WERI-Rb-1 (cell line): ENCODE measurements at places on chromosomes 2 and 18.

DNA sequence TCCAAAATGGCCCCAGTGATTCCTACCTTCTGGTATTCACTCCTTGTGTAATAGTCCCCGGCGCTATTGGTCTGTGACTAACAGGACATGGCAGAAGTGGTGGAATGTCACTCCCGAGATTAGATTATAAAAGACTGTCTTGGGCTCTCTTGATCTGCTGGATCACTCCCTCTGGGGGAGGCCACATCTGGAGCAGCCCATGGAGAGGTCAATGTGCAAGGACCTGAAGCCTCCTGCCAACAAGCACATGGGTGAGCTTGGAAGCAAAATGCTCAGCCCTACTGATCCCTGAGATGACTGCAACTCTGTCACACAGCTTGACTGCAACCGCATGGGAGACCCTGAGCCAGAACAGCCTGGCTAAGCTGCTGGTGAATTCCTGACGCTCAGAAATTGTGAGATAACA is 94.3 kb upstream of the GLI2 start:
- DNase-seq, result no peak

DNA sequence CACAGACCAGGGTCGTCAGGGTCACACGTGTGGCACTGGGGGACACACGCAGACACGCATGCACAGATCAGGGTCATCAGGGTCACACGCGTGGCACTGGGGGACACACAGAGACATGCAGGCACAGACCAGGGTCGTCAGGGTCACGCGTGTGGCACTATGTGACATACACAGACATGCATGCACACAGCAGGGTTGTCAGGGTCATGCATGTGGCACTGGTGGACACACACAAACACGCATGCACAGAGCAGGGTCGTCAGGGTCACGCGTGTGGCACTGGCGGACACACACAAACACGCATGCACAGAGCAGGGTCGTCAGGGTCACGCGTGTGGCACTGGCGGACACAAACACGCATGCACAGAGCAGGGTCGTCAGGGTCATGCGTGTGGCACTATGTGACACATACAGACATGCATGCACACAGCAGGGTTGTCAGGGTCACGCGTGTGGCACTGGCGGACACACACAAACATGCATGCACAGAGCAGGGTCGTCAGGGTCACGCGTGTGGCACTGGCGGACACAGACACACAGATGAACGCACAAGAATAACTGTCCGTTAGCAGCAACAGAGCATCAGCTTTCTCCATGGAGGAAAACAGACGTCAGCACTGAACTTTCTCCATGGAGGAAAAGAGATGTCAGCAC is 34.9 kb downstream of the HDAC4 start:
- no peak for DNase-seq

DNA sequence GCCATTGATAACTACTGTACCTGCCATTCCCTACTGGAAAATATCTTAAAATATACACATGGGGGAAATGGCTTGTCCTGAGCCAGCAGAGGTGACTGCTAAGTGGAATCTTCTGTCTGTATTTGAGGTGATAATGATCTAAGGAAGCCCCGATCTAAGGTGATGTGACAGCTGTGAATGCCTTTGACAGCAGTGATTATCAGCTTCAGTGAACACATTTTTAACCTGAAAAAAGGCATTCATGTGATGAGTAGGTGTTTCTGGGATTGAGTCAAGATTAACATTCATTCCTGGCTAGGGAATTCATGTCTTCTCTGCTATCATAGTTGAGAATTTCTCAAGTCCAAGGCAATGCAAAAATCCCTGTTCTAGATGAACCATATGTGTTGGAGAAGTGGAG is 9.1 kb upstream of the MAPRE2 start:
- DNase-seq, result no peak

DNA sequence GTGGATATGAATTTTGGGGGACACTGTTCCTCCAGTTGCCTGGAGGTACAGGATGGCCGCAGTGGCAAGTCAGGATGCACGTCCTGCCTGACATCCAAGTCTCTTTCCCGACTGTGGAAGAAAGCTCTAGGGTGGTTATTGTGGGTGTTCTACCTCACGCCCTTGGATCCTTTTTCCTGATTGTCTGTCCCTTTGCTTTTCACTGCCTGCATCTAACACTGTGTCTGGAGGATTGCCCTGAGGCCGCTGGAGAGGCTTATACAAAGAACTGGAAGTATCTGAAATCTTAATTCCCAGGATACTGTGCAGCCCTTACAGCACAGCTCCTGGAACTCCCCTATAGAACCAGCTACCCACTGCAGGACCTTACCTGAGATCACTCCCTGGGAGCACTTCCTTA is 250.5 kb downstream of the TFCP2L1 start:
- DNase-seq, result no peak

- no peak for DNase-seq
These were observed 577.1 kb downstream of the PIK3C3 start for GRCh38 chr18:42532119-42532518.

GRCh38 chr2:131125195-131125757 is 20.1 kb downstream of the PLEKHB2 start:
- no peak for DNase-seq

DNA sequence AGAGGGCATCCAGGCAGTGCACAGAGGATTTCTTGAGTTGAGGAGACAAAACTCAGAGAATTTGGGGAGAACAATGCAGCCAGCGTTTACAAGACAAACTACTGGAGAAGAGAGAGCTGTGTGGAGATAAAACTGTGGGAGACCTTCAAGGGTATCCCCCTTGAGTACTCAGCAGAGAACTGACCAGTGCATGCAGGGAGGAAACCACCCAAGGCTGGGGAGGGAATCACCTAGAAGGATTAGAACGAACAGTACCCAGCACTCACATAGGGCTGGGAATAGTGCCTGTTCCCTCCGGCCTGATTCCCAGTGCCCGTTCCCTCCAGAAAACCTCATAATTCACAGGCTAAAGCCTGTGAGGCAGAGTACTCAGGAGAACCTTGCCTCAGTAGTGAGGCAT is 61.9 kb upstream of the YPEL5 start:
- no peak for DNase-seq

DNA sequence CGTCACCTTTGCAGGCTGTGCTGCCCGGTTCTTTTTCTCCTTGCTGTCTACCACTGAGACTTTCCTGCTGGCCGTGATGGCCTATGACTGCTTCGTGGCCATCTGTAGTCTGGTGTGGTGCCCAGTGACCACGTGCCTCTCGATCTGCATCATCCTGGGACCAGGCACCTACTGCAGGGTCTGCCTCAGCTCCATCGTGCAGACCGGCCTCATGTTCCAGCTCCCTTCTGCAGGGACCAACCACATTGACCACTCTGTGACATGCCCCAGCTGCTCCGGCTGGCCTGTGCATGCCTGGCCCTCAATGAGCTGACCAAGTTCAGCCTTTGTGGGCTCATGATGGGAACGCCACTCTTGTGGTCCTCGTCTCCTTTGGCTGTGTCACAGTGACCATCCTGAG is 26.7 kb downstream of the COPS9 start:
- no peak for DNase-seq

DNA sequence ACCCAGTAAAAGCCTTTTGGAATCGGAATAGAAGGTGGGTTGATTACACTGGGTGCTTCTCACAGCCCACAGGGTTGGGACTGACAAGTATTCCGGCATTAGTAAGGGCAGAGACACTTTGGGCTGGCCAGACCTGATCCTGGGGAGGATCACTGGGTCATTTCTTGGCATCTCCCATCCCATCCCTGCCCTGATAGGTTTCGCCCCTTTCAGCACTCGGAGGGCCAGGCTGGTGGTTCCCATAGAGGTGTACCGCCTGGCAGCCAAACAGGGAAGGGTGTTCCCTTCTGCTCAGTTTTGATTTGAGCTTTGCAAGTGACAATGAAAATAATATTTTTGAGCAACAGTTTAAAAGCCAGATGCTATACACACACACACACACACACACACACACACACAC is 37.3 kb downstream of the CYP1B1 start:
- no peak for DNase-seq

DNA sequence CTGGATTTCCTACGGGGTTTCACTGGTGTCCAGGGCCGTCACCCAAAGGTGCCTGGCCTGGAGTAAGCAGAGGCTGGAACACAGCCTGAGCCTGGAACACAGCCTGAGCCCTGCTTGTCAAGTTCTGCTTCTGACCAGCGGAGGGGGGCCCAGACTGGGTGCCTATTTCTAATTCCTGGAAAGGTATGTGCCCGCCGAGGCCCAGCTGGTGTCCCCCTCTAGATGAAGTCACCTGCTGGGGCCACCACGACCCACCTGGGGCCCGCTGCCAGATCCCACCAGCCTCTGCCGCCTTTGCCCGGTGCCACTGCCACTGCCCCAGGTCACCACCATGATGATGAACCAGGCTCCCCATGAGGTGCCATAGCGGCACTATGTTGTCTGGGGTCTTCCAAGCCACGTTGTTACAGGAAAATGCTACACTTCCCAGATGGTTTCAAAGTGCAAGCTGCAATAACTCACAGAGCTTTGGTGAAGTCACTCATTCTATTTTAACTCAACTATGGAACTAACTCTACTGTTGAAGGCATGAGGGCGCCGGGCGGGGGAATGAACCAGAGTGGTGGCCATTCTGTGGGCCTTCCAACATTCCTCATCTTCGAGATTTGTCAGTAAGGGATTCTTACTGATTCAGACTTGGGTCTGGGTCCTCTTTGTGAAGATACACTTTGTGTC is 40.9 kb upstream of the LAPTM4A start:
- no peak for DNase-seq

DNA sequence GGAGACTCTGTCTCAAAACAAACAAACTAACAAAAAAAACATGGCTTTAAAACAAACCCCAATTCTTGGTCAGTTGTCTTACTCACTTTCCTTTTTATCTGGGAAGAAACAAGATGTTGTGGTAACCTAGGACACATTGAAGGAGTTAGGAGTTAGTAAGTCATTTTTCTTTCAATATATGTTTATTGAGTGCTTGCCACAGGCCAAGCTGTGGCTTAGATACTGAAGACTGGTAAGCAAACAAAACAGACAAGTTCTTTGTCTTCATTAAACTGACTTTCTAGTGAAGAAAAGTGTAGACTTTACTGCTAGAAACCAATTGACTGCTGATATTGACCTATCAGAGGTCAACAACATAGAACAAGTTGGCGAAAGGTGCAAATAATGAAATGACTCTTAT is 1228.3 kb upstream of the FAM98A start:
- DNase-seq, result no peak

- DNase-seq, result no peak
These were observed 41.9 kb upstream of the C2orf66 start for GRCh38 chr2:196851088-196851487.

- no peak for DNase-seq
These were observed 32.6 kb upstream of the SPAG16 start for GRCh38 chr2:213251618-213252017.

DNA sequence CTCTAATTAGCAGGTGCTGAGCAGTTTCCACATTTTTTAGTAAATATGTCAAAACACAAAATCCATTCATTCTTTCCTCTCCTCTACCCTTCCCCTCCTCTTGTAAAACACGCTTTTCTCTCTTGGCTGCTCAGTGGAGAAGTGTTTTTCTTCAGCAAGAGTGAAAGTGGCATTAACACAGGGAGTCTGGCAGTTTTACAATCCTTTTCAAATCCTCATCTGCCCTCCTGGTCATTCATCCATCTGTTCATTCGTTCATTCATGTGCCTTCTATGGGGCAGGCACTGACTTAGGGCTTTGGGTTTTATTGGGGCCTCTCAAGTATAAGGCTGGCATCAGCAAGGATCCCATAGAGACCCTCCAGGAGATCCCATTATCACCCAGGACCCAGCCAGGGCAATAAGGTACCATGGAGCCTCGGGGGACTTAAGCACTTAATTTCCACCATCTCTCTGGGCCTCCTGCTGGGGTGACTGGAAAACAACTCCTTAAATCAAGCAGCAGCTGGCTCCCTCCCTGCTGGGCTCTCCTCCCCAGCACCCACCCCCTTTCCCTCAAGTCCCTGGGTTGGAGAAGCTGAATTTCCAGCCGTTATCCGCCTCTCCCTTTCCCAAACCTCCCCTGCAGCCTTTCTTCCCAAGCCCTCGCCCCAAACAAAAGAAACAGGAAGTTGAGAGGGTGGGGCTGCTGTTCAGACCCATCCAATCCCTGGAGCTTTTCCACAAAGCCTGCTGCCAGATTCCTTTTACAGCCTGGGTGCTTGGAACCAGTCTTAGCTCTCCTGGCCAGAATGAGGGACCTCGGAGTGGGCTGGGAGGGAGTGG is 32.6 kb downstream of the MARCHF4 start:
- DNase-seq, result peak; percentile 76

DNA sequence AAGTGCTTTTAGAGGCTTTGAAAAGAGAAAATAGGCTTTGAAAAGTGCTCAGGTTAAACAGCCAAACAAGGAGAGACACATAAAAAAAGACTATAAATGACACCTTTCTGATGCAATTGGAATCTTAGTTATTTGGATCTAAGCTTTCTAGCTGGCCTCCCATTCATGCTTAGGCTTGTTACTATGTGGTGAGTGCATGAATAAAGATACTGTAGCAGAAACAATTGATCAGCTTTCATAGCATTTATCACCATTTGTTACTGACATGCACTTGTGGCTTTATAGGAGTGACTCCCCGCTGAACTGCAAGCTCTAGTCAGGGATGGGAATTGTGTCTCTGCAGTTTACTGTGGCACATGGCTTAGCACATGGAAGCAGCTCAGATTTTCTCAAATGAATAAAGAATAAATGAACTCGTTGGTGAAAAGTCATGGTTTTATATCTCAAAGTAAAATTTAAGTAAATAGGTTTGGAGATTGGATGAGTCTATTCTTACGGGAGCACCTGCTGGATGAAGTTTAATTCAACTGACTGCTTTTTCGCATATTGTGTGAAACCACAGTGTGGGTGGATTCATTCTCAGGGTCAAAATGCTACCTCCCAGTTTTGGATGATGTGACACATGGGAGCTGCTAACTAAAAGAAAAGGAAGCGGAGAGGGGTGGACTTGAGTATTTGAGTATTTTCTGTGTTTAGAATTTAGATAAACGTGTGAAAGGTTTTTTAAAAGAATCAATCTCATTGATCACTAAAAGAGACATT is 91.1 kb upstream of the NOL4 start:
- DNase-seq, result no peak

DNA sequence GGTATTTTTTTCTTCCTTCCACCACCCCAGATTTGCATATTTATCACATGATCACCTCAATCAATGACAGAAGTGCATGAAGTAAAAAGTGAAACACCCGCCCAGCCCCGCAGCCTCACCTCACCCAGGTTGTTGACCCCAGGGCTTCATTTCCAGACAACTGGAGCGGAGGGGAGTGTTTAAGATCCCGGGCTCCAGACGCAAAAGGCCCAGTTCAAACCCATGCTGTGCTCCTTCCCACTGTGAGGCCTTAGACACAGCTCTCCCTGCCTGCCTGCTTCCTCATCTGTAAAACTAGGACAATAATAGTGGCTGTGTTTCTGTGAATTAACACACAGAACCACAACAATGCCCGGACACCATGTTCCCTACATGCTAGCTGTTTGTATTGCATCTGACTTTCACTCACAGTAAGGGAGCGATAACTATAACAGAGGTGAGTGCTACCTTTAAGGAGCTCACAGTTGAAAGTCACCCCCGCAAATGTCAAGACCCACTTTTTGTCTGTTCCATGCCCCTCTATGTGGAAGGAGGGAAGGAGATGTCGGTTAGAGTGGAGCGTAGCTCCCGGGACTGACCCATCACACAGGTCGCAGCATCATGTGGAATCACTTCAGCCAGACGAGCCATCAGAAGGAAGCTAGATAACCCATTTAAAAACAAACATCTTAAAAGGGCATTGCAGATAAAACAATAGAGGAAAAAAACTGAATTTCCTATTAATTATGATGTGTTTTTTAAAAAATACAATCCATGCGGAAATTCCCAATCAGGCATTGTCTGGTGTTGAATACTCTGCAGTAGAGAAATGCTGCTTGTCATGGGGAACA is 77.5 kb upstream of the DAPL1 start:
- DNase-seq, result no peak
